ENCODE measurements at places on chromosomes 13 and 19.
A peak's percentile ranks its signal among the peaks of the same experiment; 100 is the strongest.

- DNase-seq: no peak
Measured at GRCh38 chr13:23748109-23748990, 140.8 kb downstream of the MIPEP start.

DNA sequence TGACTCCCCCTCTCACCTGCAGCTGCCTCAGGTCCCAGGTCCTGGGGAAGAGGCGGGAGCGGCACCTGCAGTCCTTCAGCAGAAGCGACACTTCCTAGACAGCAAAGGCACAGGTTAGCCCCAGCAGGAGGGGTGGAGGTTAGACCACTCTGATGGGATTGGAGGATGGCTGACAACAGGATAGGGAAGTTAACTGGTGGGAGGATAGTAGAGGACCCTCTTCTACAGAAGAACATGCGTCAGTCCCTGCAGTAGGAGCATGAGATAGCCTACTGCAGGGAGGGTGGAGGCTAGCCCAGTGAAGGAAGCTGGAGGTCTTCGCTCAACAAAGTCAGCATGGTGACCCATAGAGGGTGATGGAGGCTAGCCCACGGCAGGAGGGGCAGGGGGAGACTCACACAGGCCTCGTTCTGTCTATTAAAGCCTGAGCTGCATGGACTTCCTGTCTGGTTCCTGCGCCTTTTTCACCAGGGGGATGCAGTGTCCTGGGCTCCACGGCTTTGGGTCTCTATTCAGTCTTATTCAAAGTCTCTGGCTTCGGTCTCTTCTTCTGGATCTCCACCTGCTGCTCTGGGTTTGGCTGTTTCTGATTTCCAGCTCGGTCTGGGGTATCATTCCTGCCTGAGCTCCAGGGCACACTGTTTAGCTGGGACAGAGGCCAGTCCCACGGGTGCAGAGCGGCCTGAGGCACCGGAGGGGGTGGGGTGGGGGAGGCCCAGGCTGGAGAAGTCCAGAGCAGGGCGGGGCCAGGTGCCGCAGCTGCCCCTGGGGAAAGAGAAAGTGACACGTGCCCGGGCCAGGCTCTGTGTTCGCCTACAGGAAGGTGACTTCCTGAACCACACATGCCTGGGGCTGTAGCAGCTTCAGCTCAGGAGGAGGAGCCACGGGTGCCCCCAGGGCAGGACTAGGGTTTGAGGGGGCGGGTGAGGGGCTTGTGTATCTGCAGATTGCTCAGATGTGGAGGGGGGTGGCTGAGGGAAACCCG, 7.3 kb downstream of the IFNL3 start:
- peak; percentile 74 for DNase-seq

GRCh38 chr13:29507356-29507755, 88.1 kb downstream of the SLC7A1 start:
- DNase-seq: no peak

- no peak for DNase-seq
Measured at GRCh38 chr13:108352599-108352998, 83.1 kb downstream of the TNFSF13B start.

GRCh38 chr13:97043302-97043701, 49.0 kb upstream of the OXGR1 start:
- DNase-seq: no peak

- no peak for DNase-seq
Measured at GRCh38 chr13:111175935-111176334, 60.8 kb downstream of the ARHGEF7 start.

DNA sequence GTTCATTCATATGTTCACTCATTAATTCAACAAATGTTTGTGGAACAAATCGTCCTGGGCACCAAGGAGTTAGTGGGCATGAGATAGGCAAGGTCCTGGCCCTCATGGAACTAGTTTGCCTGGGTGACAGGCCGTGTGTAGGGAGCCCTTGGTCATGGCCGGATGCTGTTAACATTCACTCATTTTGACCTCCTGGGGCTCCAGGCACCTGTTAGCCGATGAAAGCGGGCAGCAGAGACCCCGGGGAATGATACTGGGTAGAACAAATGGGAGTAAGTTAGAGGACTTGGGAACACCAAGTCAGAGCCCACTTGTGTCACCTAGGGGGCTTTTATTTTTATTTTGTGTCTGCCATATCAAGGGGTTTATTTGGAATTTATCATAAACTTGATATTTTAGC, 6.6 kb downstream of the MED25 start:
- no peak for DNase-seq

GRCh38 chr19:15464394-15465385, at the start of gene RASAL3:
Gene RASAL3, minus strand, starts transcription at chr19:15464544. Its CDS starts 186 bp downstream, at chr19:15464358.
- peak; percentile 60 for DNase-seq

GRCh38 chr13:91554101-91554500, 155.7 kb downstream of the GPC5 start:
- DNase-seq: no peak

DNA sequence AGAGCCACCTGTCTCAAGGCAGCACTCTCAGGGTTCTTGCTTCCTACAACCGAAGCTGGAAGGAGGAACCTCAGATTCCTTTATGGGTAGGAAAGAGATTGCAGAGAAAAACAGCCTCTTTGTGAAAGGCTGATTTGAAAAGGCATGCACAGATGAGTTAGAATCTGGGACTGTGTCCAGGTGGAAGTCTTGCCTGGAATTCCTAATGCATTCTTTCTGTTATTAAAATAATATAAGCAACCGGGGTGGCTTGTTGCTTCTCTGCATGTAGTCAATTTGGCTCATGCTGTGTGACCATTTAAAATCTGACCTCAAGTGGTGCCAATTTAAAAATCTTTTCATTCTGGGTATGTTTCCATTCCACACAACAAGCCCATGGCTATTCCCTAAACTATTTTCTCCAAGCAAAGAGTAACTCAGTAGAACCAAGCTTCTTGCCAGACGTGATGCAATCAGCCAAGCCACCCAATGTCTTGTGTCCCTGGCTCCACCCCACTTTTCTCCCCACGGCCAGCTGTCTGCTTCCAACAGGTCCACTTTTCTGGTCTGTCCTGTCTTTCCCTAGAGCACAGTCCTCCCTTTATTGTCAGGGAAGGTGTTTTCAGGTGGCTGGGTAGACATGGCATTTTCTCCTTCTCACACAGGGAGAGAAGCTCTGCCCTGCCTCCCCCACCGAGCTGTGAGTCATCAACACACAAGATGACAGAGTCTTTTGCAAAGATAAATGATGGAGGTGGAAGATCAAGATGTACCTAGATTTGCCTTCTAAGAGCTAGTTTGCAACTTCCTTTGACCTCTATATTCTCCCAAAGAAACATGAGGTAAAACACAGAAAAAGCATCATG, 394.3 kb downstream of the FOXO1 start:
- DNase-seq: peak; percentile 38
